Cortex of kidney (tissue), 1 donor: ENCODE measurements at places on chromosomes 4 and X.

GRCh38 chrX:38614485-38614884 lies 53.1 kb downstream of the TSPAN7 start:
- DNase-seq = no peak

GRCh38 chrX:134676436-134676835 lies 18.2 kb upstream of the PLAC1 start:
- no peak for DNase-seq

DNA sequence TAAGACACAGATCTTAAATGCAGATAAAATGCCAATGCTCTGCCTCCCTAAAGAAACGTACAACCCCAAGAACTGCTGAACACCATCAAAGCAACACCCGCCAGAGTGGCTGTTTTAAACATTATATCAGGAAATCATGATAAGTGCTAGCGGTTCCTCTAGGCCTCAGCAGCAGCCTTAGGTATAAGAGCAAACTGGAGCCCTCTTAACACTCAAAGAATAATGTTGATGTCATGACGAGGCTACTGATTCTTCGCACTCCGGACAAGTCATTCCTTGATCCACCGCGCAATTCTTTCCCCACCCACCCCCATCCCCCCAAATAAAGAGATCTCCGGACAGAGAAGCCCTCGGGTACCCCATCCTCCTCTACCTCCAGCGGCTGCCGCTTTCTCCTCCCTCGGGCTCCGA lies 507 bp downstream of the LIN54 start:
- no peak for DNase-seq

- no peak for DNase-seq
Measured at GRCh38 chrX:24574743-24575142, 72.4 kb downstream of the PCYT1B start.

DNA sequence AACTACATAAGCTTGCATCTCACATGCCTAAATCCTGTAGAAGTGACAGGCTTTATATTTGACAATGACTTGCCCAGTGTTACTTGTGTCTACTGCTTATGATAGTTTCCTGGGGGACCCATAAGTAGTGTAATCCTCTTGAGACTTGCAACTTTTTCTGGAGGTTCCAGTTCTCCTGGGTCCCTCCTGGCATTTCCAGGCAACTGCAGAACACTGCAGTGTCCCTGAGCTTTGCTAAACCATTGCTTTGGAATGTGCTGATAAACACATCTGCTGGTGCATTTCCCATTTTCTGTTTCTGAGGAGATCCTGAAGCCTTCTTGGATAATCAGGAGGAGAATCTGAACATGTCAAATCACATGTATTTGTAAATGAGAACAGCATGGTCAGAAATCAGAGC lies 82.0 kb downstream of the ANOS1 start:
- no peak for DNase-seq

DNA sequence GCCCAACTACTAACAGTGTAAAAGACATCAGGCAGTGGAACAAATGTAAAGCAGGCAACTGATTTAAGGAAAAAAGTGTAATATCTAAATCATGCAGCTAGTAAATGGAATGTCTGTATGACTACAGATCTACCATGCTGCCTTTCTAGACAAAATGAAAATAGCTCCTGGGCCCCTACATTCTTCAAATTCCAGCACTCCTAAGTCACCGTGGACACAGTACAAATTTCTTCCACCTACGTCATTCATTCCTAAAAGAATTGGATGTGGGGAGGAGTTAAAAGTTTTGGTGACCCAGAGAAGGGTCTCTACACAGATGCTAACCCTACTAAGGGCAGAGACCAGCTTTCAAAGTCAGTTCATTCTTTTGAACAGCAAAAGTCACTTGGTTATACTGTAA lies 137.2 kb upstream of the ARHGEF9 start:
- DNase-seq = no peak

DNA sequence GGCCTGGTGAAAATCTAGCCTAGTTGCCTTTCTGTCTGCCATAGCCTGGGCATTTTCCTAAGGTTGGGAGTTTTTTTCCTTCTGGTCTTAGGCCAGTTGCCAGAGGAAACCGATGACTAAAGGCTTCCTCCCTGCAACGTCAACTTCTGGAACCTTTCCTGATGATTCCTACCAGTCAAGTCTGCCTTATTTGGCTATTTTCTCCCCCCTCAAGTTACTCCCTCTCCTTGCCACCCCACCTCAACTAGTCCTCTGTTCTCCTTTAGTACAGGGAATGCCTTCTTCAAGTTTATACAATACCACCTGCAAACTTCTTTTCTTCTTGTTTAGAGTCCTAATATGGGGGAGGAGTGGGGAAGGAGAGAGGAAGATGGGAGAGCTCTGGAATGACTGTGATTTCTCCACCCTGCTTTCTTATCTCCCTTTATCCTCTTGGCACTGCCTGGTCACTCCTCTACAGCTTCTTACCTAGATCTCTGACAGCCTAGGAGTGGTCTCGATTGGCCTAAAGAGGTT lies 10.6 kb downstream of the MSN start:
- DNase-seq = no peak

DNA sequence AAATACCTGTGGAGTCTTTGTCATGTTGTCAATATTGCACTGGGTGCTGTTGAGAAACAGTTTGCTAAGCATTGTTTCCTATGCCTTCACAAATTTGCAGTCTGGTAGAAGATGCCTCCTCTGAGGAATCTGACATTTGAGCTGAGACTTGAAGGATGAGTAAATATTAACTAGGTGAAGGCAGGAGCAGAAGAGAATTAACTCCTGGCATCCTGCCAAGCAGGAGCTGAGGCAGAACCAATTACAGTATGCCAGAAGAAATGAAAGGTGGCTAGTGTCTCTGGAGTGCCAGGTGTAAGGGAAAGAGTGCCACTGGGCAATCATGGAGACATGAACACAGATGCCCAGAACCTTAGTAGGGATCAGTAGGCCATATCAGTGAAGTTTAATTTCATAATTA lies 1778.2 kb upstream of the PCDH10 start:
- DNase-seq = no peak

DNA sequence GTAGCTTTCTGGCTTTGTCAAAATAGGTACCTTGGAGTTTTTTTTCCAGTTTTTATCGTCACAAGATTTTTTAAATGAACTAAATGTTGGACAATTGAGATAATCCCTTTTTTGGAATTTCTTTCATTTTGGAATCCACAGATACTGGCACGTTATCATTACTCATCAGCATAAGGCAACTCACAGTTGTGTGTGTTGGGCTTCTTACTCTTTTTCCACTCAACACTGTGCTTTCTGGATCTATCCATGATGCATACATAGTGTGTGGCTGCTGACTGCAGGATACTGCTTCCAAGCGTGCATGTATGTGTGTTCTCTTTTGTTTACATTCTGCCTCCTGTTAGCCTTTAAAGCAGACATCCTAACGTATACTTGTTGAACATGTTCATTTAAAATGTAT lies 113.5 kb upstream of the FAM9A start:
- no peak for DNase-seq

DNA sequence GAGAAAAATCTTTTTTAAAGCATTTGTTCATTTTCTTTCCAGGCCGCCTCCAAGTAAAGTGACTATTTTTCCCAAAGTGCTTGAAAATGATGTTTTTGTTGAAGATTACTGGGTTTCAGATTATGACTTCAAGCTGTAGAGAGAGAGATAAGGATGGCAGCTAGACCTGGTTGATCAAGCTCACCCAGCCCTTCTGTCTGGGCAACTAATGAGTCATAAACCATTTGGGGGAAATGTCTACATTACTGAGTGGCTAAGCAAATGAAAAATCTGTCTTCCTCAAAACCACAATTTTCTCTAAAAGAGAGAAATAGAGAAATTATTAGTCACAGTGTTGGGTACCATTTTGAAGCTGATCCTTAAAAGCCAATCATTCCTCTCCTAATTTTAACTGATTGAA lies 355.4 kb upstream of the CPEB2 start:
- no peak for DNase-seq

GRCh38 chr4:79047316-79047715 lies 108.1 kb upstream of the PAQR3 start:
- DNase-seq = no peak

DNA sequence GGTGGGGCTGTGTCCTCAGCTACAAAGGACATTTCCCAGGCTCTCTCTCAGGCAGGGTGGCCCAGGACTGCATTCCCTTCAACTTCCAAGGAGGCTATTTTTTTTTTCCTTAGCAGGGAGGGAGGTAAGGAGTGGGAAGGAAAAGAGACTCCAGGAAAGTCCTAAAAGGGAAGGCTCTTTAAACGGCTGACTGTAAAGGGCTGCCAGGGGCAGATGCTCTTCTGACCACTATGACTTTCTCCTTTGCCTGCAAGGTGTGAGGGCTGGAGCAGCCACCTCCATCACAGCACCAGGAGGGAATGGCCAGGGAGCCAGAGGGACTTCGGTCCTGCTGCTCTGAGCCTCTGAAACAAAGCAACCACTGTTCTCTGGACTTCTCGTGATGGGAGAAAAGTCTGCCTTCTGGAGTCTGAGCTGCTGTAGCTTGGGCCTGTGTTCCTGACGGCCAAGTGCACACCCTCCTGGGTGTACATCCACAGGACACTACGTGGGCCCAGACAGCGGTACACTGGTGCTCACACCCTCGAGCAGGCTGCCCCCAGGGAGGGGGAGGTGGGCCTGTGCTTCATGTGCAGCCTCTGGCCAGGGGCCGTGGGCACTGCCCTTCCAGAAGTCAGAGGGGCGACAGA lies 17.9 kb downstream of the NAT8L start:
- no peak for DNase-seq

DNA sequence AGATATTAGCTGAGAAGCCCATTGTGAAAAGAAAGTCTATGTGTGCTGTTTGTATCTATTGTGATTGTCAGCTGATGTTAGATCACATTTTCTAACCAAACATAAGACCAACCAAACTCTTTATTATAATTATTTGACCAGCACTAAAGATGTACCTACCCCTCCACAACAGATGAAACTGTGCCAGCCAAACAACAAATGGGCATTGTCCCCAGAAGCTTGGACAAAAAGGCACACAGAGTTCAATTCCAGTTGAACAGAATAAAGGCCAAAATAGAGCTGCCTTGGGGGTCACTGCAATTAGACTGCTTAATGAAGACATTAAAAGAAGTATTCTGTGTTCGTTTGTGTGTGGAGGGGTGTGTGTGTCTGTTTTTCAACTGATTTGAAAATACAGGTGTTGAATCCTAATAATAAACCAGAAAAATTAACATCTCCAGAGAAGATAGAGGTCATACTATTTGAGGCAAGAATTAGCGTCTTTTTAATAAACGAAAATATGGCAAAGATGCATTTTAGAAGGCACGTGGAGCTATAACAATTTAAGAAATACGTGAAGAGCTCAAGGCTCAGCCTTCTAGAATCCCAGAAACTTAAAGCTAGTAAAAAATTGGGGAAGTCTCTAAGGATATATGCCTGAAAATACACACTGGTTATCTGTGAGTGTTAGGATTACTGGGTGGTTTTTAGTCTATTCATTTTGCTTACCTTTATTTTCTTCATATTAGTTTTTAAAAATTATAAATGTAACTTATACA lies 2.2 kb downstream of the SPP1 start:
- DNase-seq = no peak

DNA sequence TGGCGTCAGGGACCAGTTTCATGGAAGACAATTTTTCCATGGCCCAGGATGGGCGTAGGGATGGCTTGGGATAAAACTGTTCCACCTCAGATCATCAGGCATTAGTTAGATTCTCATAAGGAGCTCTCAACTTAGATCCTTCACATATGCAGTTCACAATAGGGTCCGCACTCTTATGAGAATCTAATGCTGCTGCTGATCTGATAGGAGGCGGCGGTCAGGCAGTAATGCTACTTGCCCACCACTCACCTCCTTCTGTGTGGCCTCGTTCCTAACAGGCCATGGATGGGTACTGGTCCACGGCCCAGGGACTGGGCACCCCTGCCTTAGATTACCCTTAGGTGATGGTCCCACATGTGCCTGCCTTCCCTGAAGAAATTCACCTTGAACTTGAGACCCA lies 28.8 kb upstream of the ENPP6 start:
- no peak for DNase-seq

- no peak for DNase-seq
Measured at GRCh38 chr4:153971899-153972298, 183.0 kb upstream of the SFRP2 start.

DNA sequence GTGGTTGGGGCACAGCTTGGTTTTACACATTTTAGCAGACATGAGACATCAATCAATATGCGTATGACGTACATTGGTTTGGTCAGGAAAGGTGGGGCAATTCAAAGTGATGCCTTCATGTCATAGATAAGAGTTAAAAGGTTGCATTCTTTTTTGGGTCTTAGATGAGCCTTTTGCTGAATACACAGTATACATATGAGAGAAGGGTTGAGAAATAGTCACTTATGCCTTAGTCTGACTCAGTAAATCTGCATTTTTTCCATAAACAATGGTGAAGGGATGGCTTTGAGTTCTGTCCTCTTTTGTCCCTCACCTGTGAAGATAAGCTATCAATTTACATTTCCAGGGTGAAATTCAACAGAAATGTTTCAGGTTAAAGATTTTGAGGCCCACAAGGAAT lies 43.9 kb upstream of the UGT2B15 start:
- DNase-seq = no peak

DNA sequence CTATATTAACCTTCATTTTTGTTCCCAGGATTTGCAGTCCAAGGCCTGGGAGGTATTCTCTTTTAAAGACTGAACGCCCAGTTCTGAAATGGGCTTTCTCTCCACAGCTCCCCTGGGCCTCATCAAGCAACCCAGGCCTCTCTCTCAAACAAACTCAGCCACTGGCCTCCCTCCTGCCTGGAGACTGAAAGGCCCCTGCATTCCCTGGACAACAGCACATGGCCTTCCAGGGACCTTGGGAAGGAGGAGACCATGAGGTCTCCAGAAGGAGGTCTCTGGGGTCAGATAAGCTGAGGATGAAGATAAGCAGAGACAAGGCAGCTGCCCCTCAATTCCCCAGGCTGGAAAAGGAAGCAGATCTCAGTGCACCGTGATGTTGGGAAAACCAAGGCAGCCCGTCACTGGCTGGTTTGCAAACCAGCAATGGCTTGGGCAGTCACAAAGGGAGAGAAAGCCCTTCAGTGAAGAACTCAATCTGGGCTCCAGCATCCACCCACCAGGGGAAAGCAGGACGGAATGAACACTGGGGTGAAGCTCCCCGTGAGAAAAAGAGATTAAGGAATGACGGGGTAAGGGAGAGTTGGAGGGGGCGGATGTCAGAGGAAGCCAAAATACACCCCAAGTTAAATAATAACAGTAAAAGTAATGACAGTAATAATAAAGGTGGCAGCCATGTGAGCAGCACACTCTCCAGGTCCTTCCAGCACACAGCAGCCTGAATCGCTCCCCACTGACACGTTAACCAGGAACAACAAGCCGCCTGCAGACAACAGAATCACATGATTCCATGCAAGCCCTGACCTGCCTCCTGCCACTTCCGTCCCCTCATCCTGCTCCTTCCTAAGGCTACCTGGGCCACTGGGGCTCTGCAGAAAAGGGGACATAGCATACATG lies 22.3 kb downstream of the AMOT start:
- DNase-seq = no peak

GRCh38 chr4:144757969-144758368 lies 112.0 kb downstream of the HHIP start:
- no peak for DNase-seq

DNA sequence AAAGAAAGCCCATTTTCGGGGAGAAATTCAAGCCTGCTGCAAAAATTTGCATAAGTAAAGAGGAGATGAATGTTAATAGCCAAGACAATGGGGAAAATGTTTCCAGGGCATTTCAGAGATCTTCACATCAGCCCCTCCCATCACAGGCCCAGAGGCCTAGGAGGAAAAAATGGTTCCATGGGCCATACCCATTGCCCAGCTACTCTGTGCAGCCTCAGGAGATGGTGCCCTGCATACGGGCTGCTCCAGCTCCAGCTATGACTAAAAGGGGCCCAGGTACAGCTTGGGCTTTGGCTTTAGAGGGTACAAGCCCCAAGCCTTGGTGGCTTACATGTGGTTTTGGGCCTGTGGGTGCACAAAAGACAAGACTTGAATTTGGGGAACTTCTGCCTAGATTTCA lies 168.0 kb upstream of the DIPK2B start:
- DNase-seq = no peak

- DNase-seq = no peak
Measured at GRCh38 chr4:32117693-32118092, 1397.5 kb downstream of the PCDH7 start.
